Activated CD8-positive, alpha-beta memory T cell treated with anti-CD3 and anti-CD28 coated beads, Interleukin-2, amount 50 U/mL, for 4 hours (primary cell): ENCODE measurements at places on chromosomes 1 and 21.

- DNase-seq = no peak
Observed at GRCh38 chr1:119732465-119733168, 20.9 kb downstream of the PHGDH start.

DNA sequence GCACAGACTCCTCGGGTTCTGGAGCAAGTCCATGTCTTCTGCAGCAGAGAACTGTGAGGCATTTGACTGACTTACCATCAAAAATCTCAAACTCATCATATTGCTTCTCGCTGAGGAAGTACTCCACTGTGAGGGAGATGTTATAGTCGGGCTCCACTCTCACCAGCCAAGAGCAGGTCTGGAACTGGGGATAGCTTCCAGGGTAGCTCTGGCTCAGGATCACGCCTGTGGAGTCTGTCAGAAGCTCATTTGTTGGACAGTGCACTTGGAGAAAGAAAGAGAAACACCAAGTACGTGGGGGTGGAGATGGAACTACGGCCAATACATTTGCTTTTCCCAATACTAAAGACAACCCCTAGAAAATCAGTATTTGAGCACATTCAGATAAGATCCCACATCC, 111.1 kb downstream of the ZSCAN20 start:
- no peak for DNase-seq

- no peak for DNase-seq
Observed at GRCh38 chr1:40973912-40974311, 5.6 kb upstream of the CTPS1 start.

DNA sequence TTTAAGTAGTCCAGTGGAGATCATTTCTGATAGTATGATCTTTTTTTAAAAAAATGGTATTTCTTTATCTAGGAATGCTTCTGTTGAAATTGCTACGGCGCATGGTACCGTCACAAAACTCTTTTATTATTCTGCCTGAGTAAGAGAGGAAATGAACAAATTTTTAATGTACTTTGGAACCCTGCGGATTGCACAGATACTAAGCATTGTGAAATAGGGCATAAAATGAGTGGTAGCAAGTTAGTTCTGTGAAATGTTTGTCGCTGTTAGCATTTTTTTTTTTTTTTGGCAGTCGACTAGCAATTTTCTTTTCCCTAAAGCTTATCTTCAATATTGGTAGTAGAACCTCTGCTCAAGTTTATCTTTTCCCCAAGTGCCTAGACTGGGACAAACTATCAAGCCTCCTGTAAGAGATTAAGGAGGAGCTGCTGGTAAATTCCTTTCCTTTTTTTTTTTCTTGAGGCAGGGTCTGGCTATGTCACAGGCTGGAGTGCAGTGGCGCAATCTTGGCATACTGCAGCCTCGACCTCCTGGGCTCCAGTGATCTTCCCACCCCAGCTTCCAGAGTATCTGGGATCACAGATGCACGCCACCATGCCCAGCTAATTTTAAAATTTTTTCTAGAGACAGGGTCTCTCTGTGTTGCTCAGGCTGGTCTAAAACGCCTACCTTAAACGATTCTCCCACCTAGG, 2.2 kb downstream of the ITSN1 start:
- DNase-seq = no peak

GRCh38 chr21:33013626-33014025, 12.1 kb upstream of the OLIG2 start:
- no peak for DNase-seq

GRCh38 chr1:41691424-41691823, 206.9 kb upstream of the EDN2 start:
- DNase-seq = no peak

GRCh38 chr1:96475903-96476302, 245.7 kb upstream of the PTBP2 start:
- no peak for DNase-seq

GRCh38 chr1:94535095-94535494, 6.5 kb downstream of the F3 start:
- no peak for DNase-seq

- no peak for DNase-seq
Observed at GRCh38 chr1:173295995-173296394, 88.9 kb upstream of the TNFSF4 start.

GRCh38 chr1:167360120-167360519, 139.4 kb downstream of the POU2F1 start:
- DNase-seq = no peak

GRCh38 chr1:54167422-54168139, 14.8 kb upstream of the CDCP2 start:
- DNase-seq = no peak

DNA sequence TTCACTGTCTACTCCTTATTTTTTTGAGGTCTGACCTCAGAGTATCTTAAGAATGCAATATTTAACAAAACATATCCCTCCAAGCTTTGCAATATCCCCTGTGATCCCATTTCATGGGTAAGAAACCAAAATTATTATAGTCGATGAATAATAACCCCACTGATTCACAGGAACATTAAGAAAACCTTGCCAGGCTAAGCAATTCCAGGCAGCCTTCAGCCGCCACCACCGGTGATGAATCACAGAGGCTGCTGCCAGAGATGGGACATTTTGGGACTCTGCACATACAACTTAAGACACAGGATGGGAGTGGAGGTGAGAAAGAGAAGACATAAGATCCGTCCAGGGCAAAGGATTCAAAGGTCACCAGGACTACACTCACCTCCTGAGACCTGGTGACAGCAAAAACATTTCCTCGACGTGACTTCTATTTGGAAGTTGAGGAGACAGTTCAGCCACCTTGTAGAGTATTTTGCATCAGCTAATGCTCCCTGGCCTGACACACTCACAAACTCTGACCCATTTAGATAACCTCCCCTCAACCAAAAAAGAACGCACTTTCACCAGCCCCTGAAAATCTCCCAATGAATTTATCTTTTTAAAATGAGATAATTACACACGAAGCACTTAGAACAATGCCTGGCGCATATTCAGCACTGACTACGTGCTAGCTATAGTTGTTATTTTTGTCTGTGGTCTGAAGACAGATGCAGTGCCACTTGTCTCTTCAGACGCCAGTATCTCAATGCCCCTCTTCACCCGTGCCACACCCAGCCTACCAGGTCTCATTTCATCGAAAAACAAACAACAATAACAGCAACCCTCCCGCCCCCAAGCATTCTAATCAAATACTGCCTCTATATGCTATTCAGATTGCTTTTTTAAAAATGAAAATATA, 17.8 kb upstream of the OVAAL start:
- DNase-seq = no peak

GRCh38 chr1:248820041-248820585, 5.6 kb downstream of the SH3BP5L start:
- DNase-seq = no peak

DNA sequence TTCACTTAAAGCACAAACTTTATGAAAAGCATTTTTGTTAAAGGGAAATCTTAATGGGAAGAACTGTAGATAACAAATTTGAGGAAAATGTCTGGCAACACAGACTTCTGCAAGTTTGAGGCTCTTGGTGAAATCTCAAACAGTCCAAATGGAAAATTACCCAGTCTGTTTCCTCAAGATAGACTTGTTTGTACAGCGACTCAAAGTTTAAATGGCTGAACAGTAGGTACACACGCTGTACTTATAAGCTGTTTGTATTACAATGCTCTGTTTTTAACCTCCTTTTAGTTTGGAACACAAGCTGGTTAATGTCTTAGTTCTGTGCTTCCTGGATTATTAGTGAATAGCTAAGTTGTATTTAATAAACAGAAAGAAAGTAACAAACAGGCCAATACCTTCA, 217.1 kb downstream of the NFIA start:
- no peak for DNase-seq

DNA sequence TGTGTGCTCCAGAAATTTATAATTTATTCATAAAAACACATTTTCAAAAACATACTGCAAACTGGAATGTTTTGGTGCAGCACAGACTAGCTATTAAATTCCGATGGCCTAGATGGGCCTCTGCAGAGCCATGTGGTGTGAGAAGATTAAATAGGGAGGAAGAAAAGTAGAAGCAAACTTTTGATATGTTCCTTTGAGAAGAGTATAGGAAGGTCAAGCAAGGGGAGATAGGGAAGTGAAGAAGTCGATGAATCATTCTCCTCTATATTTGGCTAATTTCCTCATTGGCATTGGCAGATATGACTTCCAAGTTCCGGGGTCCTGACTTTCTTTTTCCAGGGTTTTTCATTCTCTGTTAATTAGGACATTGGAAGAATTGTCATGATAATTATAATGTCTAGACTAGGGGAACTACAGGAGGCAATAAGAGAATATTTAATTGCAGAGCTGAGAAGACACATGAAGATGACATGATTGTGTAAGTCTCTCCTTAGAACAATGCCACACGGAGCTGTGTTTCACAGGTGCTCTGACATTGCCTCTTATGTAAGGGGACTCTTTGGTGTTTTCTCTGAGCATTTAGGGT, 19.3 kb upstream of the ZNF326 start:
- no peak for DNase-seq

DNA sequence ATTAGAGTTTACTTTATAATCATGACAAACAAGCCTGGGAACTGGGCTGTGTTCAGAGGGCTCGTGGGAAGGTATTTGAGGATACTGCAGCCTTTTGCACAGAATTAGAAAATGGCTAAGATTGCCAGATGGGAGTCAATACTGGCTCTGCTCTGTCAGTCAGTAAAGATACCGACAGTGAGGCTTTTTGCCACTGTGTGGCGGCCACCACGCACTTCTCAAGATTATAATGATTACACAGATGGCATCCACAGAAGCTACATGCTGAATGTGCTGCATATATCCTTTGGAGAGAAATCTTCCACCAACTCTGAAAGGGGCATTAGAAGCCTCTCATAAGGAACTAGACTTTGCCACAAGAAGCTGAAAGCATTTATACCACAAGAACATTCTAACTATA, 213.4 kb upstream of the PTBP2 start:
- DNase-seq = no peak

GRCh38 chr1:17130138-17130635, 10.9 kb upstream of the PADI2 start:
- DNase-seq = no peak

DNA sequence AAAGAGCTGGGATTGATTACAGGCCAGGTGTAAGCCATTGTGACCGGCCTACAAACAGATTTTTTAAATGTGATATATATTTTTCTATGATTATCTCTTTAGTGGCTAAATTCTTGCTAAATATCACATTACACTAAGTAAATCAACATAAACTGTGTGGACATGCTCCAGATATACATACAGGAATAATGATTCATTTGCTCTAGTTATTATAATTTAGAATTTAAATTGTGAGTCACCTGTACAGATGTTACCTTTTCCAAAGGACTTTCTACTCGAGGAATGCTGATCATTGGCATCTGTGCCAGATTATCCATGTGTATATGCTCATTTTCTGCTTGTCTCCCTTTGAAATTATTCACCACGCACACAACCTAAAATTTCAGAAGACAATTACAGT, 90.1 kb downstream of the PLPPR5 start:
- DNase-seq = no peak

GRCh38 chr1:227257964-227258363, 60.3 kb downstream of the CDC42BPA start:
- DNase-seq = no peak

DNA sequence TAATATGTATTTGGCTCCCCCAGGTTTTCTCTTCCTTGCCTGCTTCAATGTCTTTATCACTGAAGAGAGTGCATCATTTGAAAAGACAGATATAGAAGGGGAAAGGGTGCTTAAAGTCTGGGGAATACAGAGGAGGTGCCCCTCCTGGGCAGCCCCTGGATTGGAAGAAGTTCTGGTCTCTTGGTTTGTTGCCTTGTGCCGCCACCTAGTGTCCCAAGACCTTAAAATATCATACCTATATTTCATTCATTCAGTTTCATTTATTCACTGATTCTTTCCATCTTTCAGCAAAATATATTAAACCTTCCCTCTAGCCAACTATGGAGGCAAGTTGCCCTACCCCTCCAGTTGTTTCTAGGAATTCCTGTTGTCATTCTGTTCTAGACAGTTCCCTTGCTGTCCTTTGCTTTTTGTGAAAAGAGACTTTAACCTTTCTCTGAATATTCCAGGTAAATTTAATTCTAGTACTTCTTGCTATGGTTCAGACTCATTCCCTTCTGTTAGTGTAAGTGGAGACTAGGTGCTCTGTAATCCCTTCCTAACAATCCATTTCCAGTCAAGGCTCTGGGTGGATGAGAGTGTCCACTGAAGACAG, 56.1 kb downstream of the MEF2D start:
- DNase-seq = peak; percentile 33
